ENCODE measurements at places on chromosomes 5 and 9.

- DNase-seq = no peak
Observed at GRCh38 chr5:139641116-139642080, 6.8 kb upstream of the CXXC5 start.

DNA sequence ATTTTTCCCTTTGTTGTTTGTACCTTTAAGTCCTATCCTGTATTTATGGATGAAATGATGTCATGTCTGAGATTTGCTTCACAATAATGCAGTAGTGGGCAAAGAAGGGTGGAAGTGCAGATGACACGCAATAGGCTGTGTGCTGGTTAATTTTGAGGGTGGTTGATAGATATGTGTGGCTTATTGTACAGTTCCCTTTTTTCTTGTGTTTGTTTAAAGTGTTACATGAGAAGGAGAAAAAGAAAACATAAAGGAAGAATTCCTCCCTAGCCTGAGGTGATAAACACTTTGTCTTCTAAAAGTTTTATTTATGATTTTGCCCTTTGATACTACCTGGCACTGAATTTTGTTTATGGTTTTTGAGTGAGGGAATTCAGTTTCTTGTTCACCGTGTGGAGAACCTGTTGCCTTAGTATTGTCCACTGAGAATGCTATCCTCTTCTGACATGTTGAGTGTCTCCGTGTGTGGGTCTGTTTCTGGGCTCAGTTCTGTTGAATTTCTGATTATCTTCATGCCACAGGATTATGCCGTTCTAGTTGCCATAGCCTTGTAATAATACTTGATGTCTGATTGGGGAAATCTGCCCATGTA is 52.3 kb upstream of the FAM120AOS start:
- no peak for DNase-seq

DNA sequence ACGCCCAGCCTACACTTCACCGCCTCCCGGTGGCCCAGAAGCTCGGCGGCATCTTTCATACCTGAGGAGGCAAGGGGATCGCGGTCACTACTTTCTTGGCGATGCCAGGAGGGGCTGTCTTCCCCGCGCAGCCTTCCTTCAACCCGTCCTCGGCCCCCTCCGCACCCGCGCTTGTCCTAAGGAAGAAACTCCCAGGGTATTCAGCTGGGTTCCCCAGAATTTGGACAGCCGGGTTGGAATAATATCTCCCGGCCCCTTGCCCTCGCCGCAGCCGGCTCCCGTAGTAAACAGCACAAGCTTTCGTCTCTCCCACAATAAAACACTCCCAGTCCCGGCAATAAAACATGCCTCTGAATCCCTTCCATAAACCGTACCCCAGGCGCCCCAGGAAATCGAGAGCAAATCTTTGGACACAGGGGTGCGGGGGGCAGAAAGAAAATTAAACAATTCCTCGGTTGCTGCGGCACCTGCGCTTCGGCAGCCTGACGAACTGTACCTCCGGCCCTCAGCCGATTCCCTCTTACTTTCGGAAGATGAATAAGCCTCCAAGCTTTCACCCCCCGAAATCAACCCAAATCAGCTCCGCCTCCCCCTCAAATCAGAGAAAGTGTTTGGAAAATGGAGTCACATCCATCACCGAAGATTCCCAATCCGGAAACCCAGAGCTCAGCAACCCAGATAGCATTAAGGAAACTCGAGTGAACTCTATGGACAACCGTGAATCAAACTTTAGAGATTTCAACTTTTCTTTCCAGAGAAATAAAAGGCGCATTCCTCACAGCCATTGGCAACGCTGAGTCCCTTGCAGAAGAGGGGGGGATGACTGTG is 1.1 kb downstream of the OTP start:
- no peak for DNase-seq

DNA sequence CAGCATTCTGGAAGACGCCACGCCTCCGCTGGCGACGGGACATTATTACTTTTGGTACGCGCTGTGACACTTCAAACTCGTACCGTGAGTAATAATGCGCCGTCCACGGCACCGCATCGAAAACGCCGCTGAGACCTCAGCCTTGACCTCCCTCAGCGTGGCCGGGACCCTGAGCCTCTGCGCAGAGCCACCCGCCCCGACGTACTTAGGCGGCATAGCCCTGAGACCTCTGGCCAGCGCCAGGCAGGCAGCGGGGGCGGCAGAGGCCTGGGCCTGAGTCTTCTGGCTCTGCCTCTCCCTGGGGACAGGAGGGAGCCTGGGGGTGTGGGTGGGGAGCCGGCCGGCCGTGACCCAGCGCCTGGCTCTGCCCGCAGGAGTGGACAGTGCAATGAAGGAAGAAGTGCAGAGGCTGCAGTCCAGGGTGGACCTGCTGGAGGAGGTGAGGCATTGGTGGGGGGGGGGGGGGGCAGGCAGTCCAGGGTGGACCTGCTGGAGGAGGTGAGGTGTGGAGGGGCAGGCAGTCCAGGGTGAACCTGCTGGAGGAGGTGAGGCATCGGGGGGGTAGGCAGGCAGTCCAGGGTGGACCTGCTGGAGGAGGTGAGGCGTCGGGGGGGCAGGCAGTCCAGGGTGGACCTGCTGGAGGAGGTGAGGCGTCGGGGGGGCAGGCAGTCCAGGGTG is 8.0 kb downstream of the EGFL7 start:
- no peak for DNase-seq

GRCh38 chr9:131125038-131125287 is 423 bp upstream of the NUP214 start:
- no peak for DNase-seq

GRCh38 chr9:30609713-30610112 is 1774.7 kb upstream of the ACO1 start:
- DNase-seq = no peak

- DNase-seq = no peak
Observed at GRCh38 chr9:37575511-37575914, 667 bp downstream of the FBXO10 start.

GRCh38 chr9:115254287-115255180 is 136.6 kb upstream of the TNC start:
- DNase-seq = no peak

GRCh38 chr5:136212252-136212721 is 19.3 kb upstream of the SMIM32 start:
- DNase-seq = peak; percentile 28

GRCh38 chr9:90167914-90168313 is 474.7 kb downstream of the DIRAS2 start:
- no peak for DNase-seq

DNA sequence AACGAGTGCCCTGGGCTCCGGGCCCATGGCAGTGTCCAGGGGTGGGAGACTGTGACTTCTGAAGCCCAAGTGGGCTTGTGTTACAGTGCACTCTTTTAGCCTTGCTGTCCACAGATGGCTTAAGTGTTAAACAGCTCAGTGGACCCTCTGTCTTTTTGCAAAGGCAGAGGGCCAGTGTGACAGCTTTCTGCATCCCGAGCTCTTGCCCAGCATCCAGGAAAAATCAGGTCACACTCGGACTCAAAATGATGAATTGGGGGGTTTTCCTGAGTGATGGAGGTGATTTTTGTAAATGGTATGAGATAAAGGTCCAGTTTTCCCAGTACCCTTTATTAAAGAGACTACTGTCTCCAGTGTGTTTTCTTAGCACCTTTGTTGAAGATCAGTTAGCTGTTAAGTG is 321.3 kb upstream of the GRAMD2B start:
- no peak for DNase-seq

GRCh38 chr9:85895685-85896084 is 45.3 kb upstream of the NAA35 start:
- no peak for DNase-seq

Data from activated naive CD8-positive, alpha-beta T cell treated with anti-CD3 and anti-CD28 coated beads for 36 hours (primary cell).